ENCODE measurements at places on chromosomes 5 and 9. TPM values are rescaled to one million over a fixed set of nuclear protein-coding genes. Genes with fewer than 3 reads are reported as not detected.

The ANKRD34B gene
- total RNA-seq: 0.10 TPM

The TMEM171 gene
- not detected for total RNA-seq

The RFX3 gene
- 12.7 TPM for total RNA-seq

- H3K4me3 ChIP-seq: no peak overlapping the region
- H3K27me3 ChIP-seq: peaks cover 28% of the 10 kb centered on the region
- no peak overlapping the region for H3K27ac ChIP-seq
- DNase-seq: no peak
- peaks cover 15% of the 10 kb centered on the region for H3K4me1 ChIP-seq
Observed at GRCh38 chr9:29208670-29209069, 1635.4 kb upstream of the C9orf72 start.

GRCh38 chr5:133059621-133060020 is 7.8 kb downstream of the HSPA4 start:
- H3K4me1 ChIP-seq: peaks cover 61% of the 10 kb centered on the region
- peaks cover 16% of the 10 kb centered on the region for H3K36me3 ChIP-seq
- DNase-seq: no peak
- H3K27me3 ChIP-seq: no peaks in the 10 kb centered on the region

DNA sequence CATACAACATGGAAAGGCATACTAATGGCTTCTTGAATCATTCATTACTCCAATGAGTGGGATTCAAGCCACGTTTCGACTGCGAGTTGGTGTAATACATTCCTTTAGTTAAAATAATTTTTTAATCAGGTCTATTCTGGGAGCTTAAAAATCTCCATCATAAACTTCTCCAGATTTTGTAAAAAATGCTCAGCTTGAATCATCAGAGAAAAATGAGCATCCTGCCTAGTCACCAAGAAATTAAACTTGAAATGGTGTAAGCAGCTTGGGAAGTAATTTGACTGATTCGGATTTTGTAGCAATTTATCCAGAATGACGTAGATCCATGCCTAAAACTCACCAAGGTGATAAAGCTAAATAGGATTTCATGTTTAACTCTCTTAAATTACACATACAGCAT is 165.7 kb downstream of the SLCO4C1 start:
- no peak overlapping the region for H3K27ac ChIP-seq
- DNase-seq: no peak
- no peak overlapping the region for H3K4me3 ChIP-seq
- H3K4me1 ChIP-seq: no peaks in the 10 kb centered on the region
- H3K27me3 ChIP-seq: no peaks in the 10 kb centered on the region

The DBH gene
- not detected for total RNA-seq
